ENCODE measurements at places on chromosomes 5 and 9.

DNA sequence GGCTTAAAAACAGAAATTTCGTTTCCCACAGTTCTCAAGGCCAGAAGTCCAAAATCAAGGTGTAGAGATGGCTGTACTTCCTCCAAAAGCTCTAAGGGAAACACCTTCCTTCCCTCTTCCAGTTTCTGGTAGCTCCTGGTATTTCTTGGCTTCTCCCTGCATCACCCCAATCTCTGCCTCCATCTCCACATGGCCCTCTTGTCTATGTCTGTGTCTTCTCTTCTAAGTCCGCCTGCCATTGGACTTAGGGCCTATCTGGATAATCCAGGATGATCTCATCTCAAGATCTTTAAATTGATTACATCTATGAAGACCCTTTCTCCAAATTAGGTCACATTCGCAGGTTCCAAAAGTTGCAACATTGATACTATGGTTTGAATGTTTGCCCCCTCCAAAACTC, 105.6 kb downstream of the ATPSCKMT start:
- no peak for DNase-seq

DNA sequence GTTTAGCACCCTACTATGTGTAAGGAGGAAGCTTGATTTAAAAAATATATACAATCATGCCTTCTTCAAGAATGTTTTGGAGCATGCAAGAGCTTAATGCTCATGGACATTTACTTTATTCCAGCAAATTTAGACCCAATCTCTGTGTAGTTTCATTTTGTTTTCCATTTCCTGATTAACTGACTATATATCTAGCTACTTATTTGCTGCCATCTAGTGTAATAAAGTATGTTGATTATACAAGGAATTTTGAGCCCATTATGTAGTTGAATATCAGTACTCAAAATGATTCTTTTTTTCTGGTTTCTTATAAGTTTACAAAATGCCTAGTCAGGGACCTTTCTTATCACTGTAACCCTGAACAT, 100.0 kb upstream of the CCDC152 start:
- no peak for DNase-seq

GRCh38 chr5:172897481-172898217, 61.6 kb upstream of the RPL26L1 start:
- no peak for DNase-seq

DNA sequence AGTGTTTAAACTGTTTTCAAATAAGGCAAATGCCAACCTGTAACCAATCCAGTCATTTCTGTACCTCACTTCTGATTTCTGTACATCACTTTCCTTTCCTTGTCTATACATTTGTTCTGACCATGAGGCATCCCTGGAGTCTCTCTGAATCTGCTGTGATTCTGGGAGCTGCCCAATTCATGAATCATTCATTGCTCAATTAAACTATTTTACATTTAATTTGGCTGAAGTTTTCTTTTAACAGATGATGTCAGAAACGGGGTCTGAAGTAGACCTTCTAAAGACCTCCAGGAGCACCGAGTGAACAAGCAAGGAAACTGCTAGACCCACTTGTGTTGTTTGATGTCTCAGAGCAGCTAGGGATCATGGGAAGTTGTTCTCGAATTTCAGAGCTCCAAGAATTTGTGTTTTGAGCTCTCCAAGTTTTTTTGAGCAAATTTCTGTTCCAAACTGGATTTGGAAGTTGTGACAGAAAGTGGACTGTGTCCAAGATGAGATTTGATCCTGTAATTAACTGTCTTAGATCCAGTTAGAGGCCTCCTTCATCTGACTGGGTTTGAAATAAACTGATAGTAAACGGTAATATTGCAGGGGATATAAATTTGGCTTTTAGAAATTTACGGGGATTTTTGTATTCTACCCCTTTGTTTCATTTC, 490.8 kb upstream of the ST8SIA4 start:
- DNase-seq, result no peak

- no peak for DNase-seq
Measured at GRCh38 chr5:153926201-153926600, 112.5 kb downstream of the FAM114A2 start.

DNA sequence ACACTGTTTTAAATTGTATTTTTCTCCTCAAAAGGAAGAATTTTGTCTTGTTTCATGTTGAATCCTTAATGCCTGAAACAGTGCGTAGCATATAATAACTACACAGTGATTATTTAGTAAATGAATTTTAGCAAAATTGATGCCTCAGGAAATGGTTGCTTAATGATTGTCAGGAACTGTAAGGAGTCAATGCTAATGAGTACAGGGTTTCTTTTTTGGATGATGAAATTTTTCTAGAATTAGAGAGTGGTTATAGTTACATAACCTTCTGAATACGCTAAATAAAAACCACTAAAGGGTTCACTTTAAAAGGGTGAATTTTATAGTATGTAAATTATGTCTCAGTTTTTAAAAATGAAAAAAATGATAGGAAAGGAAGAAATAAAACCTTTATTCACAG, 14.9 kb downstream of the FAM151B start:
- DNase-seq, result no peak

DNA sequence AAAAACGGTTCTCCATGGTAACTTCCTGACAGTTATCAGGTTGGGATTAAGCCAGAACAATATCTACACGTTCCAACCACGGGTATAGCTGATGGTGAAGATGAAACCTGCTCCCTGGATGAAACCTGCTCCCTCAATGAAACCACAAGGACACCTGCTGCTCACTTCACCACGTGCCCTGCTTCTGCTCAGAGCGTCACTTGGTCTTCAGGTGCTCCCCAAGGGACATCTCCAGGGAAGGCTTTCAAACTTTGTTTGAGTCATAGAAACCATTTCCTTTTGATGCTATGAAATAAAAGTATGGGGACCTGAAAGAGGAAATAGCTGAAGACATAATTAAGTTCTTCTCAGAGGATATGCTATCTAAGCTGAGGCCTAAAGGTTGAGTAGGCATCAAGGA, 242.4 kb downstream of the MED10 start:
- no peak for DNase-seq

GRCh38 chr5:72407541-72407940, 87.4 kb downstream of the PTCD2 start:
- no peak for DNase-seq

DNA sequence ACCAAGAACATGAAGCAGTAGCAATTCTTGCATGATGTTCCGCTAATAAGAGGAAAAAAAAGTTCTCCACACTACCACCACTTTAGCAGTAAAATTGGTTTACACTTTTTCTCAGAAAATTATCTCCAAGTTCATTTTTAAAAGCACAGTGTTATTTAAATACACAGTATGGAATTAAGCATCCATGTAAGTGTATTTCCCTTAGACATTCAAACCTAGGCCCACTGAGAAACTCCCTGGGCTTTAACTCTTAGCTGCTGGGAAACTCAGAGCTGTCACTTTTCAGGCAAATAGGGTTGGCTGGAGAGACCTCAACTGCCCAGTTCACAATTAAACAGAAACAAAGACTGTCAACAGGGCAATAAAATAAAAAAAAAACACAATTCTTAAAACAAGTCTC, 2.7 kb downstream of the GNAQ start:
- no peak for DNase-seq

DNA sequence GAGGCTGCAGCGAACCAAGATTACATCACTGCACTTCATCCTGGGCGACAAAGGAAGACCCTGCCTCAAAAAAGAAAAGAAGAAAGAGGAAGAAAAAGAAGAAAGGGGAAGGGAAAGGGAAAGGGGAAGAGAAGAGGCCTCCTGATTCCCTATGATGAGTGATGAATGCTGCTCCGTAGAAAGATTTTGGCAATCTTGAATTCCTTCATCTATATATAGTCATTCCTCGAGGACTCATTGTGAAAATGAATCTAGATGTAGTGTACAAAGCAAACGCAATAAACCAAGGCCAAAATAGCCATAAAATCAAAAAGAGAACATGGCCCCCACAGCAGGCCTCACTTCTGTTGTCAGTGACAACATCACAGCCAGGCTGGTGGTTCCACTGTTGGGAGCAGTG, 218.0 kb downstream of the DCP2 start:
- DNase-seq, result no peak
